ENCODE measurements at places on chromosomes 4 and X.

DNA sequence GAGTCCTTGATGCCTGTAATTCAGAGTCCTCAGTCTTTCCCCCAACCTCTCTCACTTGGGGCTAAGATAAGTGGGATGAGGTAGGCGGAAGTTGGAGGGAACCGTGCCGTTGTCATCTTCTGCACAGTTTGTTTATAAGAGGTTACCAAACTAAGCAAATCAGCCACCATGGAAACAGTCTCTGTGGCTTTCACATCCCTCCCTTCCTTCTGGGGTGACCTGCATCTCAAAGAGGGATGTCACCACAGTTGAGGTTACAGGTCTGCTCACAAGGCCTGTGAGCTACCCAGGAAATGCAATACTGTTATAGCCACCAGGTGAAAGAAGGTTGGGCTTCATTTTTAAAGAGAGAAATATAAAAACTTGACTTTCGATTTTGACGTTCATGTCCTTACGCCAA lies 26.3 kb downstream of the RTL5 start:
- no peak for DNase-seq

GRCh38 chr4:53039741-53040458 lies 177.8 kb downstream of the RASL11B start:
- peak; percentile 39 for DNase-seq

DNA sequence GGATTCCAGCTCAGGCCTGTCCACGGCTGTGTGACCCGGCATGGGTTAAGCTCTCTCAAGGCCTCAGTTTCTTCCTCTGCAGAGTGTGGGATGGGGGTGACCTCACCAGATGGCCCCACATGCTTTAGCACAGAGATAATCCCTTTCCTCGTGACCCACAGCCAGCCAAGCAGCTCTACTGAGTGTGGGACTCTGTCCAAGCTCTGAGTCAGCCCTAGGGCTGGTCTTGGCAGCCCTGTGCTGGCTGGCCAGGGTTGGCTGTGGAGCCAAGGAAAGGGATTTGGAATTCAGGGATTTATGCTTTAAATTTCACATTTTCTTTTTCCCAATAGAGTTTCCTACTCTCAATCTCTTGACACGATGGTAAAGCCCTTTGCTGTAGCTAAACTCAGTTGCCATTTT lies 19.7 kb upstream of the SPON2 start:
- DNase-seq = peak; percentile 99

DNA sequence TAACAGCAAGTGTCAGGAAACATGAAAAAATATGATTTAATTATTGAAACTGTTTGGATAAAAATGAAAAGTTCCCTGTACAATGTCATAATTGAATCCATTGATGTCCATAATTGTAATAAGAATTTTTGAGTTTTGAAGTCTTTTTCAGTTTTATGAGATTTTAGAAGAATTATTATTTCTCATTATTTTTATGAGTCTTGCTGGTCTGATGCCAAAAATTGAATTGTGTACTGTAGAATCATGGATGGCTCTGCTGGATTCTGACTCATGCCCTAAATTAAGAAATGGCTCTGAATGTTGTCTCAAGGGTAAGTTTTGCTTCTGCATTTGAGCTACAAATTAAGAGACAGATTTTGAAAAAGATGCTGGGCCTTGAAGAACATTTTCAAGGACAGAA lies 132.8 kb upstream of the MAP9 start:
- peak; percentile 60 for DNase-seq

DNA sequence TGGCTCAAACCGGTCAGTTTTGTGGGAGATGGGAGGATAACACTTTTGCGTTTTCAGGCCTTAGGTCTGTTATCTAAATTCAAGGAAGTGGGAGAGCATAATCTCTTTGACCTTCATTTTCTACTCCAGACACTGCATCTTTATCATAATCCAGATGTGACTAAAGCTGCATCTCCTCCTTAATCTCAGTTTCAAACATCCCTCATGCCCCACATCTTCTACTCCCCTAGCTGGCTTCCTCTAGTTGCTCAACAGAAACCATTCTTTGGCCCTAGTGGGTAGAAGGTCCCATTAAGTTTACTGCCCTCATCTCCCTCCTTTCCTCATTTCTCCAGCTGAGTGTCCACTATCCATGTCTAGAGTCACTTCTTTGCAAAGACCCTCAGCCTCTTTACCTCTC lies 18.8 kb upstream of the RASL11B start:
- no peak for DNase-seq

GRCh38 chrX:11382930-11383329 lies 89.7 kb downstream of the AMELX start:
- no peak for DNase-seq

- DNase-seq = no peak
These were observed 12.0 kb downstream of the P2RY10 start for GRCh38 chrX:78957049-78957767.

- no peak for DNase-seq
These were observed 20.2 kb downstream of the GPAT3 start for GRCh38 chr4:83556006-83556707.

DNA sequence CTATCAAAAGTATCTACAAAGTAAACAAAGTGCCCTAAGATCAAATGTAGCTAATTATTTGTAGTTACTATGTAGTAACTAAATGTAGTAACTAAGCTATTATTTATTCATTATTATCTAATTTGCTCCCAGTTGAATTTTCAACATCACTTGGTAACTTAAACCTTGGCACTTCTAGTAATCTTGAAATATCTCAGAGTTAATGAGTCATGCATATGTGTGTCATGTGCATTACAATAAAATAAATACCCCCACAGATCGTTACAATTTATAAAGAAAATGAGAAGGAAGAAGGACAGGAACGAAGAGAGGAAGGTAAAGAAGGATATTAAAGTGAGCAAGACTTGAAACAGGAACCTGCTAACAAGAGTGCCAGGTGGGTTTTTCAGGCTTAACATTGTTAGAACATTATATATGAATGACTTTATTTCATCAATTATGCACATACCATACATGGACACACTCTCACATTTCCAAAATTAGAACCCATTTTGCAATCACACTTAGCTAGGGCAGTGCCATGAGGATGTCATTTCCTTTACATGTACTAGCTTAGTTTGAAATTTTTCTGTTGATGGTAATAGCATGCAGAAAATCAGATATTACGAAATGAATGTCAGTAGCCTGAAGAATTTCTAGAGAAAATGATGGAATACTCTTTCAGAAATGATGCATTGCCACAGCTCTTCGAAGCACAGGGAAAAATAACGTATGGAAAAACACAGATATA lies 1670.4 kb upstream of the AGA start:
- no peak for DNase-seq

GRCh38 chrX:46841346-46841745 lies 4.5 kb downstream of the RP2 start:
- no peak for DNase-seq

- DNase-seq = no peak
These were observed 538.7 kb upstream of the NR3C2 start for GRCh38 chr4:148980782-148981480.

GRCh38 chr4:56438766-56439165 lies 2.7 kb downstream of the PAICS start:
- peak; percentile 18 for DNase-seq

- DNase-seq = no peak
These were observed 234.2 kb upstream of the TET2 start for GRCh38 chr4:104912518-104912917.

- DNase-seq = no peak
These were observed 158.0 kb downstream of the SH2D1A start for GRCh38 chrX:124504111-124504983.

GRCh38 chr4:7924570-7924969 lies 15.1 kb downstream of the AFAP1 start:
- peak; percentile 28 for DNase-seq

GRCh38 chr4:173231916-173232315 lies 63.3 kb downstream of the GALNT7 start:
- peak; percentile 32 for DNase-seq

- no peak for DNase-seq
These were observed 60.5 kb downstream of the FGFBP1 start for GRCh38 chr4:15878011-15878410.

- DNase-seq = no peak
These were observed 34.7 kb upstream of the MAB21L2 start for GRCh38 chr4:150547154-150547838.

DNA sequence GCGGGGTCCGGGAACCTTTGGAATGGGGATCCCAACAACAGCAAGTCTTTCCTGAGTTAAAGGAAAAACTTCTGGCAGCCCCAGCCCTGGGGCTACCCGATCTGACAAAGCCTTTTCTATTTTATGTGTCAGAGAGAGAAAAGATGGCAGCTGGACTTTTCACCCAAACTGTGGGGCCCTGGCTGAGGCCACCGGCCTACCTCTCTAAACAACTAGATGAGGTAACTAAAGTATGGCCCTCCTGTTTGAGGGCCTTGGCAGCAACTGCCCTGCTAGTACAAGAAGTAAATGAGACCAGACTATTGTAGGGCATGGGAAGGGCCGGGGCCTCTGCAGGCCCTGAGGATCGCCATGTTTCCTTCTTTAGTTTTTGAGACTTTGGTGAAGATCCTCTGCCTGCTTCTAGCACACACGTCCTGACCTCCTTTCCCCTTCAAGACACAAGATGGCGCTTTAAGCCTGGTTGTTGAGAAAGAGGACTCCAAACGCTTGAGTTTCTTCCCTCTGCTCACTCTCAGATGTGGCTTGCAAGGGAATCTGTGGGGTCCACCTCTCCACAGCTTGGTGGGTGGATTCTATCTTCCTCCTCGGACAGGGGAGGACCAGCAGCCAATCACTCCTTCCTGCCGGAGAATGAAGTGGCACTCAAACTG lies 18.5 kb upstream of the DRD5 start:
- peak; percentile 80 for DNase-seq

GRCh38 chr4:2535376-2536192 lies 863 bp upstream of the FAM193A start:
- DNase-seq = peak; percentile 31

DNA sequence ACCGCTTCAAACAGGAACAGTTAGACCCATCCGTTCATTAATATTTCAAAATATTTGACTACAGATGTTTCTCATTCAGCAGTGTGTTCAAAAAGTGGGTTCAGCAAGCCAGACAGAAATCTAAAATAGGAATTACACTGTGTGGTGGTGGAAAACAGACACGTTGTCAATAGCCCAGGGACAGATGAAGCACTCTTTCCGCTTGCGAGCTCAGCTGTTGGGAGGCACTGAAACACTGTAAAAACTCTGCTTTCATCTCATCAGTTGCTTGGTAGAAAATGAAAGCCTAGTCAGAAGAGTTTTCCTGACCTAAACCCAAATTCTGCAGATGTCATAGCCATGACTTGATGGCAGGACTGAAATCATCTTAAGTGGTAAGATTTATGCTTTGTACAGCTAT lies 38.5 kb downstream of the LRP2BP start:
- DNase-seq = peak; percentile 10

DNA sequence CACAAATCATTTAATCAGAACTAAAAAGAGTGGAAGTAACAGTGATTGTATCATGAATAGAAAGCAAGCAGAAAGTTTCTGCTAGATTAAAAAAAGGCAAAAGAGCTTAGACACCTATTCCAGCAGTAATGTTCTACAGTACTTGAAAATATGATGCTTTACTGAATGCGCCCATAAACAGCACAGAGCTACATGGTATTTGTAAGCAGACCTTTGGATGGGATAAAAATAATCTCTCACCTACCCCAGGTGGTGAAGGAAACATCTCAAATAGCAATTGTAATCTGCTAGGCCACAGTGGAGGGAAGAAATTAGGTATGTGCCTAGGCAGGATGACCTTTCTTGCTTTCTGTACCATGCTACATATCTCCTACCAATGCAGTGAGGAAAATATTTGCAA lies 280.9 kb upstream of the PRKX start:
- DNase-seq = no peak

GRCh38 chr4:96649536-96649935 lies 809.6 kb downstream of the PDHA2 start:
- DNase-seq = peak; percentile 82

DNA sequence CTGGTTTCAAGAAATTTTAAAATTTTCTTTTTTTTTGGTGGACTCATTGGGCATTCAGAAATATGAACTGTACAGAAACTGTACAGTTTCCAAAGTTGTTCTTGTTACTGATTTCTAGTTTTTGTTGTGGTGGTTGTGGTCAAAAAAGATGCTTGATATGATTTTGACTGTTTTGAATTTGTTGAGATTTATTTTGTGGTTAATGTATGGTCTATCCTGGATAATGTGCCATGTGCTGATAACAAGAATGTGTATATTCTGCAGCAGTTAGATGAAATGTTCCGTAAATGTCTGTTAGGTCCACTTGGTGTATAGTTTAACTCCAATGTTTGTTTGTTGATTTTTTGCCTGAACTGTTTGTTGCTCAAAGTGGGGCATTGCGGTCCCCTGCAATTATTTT lies 127.6 kb upstream of the NUDT6 start:
- DNase-seq = no peak

GRCh38 chr4:26842911-26843310 lies 17.7 kb upstream of the STIM2 start:
- DNase-seq = no peak

DNA sequence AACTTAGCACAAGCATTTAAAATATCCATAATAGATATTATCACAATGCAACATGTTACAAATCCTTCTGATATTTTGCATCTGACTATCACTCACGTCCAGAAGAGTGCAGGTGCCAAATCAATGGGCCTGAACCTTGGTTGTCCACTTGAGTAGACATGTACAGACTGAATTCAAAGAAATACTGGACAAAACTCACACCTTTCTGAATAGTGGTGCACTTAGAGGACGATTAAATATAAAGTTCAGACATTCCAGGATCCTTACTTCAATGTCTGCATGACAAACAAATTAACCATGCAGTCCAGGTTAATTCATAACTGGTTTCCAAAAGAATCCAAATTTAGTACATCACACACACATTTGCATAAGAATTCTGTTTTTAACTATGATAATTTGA lies 406.0 kb upstream of the EDA2R start:
- no peak for DNase-seq

- DNase-seq = no peak
These were observed 6.9 kb upstream of the HAUS3 start for GRCh38 chr4:2248821-2249261.

- DNase-seq = no peak
These were observed 521.8 kb upstream of the AGA start for GRCh38 chr4:177964061-177964460.

- peak; percentile 60 for DNase-seq
These were observed 12.8 kb downstream of the CLDN2 start for GRCh38 chrX:106932960-106933537.

- no peak for DNase-seq
These were observed at the start of gene SPARCL1 for GRCh38 chr4:87529187-87529586. SPARCL1 (minus strand) TSS chr4:87529376; CDS start chr4:87499574, 29,802 bp downstream.

DNA sequence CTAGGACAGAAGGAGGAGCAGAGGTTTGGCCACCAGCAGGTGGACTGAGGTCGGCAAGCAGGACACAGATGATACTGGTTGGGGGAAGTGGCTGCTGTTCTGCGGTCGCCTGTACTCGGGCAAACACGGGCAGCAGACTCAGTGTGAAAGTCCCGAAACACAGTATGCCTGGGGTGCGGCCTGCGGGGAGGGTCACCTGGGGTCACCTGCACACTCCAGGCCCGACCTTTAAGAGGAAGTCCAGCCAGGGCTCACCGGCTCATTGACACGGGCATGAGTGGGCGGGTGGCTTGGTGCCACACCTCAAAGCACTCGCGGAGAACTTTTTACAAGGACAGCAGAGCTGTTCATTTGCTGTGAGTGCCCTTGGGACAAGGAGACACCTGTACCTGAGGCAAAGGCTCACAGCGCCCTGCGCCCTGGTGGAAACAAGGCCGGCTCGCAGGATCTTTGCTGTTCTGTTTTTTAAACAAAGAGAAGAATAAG lies 71.5 kb upstream of the MXD4 start:
- DNase-seq = no peak

- DNase-seq = peak; percentile 25
These were observed 52.5 kb downstream of the CASP3 start for GRCh38 chr4:184596617-184597185.

GRCh38 chrX:24202465-24203031 lies 53.0 kb downstream of the ZFX start:
- DNase-seq = no peak

- DNase-seq = peak; percentile 41
These were observed 81.4 kb downstream of the FBXW7 start for GRCh38 chr4:152454398-152455011.
